Left kidney (tissue), 8 donors: ENCODE measurements at places on chromosomes 3 and 15.
A peak's percentile ranks its signal among the peaks of the same experiment; 100 is the strongest.

DNA sequence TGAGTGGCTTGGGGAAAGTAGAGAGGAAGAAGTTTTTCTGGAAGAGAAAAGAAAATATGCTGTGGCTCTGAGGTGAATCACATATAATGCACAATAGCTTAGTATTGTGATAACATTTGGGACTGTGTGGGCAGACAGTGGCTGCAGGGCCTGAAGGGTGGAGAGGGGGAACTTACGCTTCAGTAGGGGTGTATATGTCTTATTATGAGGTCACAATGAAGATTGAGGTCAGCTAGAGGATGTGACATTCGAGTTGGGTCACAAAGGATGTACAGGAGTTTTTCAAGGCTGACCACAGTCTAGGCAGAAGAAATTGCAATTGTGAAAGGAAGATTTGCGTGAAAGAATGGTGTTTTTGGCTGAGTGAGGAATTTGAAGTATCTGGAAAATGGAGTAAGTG is 414.8 kb downstream of the LPP start:
- DNase-seq, result no peak

DNA sequence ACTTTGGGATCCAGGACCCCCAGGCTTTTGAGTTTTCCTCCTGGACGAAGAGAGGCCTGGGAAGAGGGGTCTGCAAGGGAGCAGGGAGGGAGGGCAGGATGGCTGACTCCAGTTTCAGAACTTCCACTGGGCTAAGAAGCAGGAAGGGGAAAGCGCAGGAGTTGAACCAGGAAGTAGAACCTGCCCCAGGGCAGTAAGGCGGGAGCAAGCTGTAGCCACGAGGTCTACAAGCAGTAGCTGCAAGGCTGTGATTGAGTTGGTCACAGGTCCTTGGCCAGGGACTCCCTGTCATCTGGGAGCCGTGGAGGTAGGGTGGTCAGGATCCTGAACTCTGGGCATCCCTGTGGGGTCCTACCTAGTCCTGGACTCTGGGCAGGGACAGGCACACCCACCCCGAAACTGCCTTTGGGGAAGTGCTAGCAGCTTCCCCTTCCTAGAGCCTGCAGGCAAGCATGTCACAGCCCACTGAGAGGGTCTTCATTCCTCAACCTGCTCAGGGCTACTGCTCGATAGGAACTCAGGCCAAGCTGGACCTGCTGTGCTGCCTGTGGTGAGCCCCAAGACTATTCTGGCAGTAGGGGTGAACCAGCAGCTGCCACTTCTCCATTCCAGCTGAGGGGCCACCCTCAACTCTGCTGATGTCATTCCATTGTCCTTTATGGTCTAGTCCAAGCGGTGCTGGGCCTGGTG is 5.8 kb upstream of the GNAI2 start:
- no peak for DNase-seq

- DNase-seq, result no peak
Measured at GRCh38 chr3:78860567-78860966, 907.2 kb downstream of the ROBO1 start.

DNA sequence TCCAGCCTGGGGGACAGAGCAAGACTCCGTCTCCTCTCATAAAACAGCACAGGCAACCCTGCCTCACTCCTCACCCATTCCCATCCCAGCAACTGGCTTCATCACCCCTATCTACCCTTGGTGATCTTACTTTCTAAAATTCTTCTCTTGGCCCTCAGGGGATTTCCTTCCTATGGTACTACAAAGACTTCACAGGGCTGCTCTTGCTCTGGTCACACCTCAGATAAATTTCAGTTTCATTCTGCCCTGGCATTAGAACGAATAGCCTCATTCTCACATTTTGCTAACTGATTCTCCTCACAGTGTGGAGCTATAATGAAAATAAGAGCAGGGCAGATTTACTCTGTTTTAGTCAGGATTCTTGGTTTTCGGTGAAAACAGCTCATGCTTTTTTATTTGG is 22.1 kb upstream of the CRBN start:
- no peak for DNase-seq

DNA sequence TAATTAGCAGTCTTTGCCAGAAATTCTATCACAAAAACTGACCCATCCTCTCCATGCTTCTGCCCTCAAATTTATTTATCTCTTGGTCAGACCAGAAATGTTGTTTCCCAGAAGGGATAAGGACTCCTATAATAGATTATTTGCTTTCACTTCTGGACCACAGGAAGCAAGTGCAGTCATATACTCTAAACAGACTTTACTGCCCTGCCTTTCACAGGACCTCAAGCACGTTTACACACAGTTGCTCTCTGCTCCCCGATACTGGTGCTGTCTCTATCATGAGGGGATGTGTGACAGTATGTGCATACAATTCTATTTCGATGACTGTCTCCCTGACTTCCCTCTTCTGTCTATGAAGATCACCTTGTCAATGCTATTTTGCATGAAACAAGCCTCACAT is 205.5 kb upstream of the TGFBR2 start:
- DNase-seq, result no peak

GRCh38 chr15:71008250-71008870 is 106.9 kb upstream of the THSD4 start:
- DNase-seq, result no peak

GRCh38 chr3:48128774-48129173 is 59.4 kb downstream of the CDC25A start:
- no peak for DNase-seq

DNA sequence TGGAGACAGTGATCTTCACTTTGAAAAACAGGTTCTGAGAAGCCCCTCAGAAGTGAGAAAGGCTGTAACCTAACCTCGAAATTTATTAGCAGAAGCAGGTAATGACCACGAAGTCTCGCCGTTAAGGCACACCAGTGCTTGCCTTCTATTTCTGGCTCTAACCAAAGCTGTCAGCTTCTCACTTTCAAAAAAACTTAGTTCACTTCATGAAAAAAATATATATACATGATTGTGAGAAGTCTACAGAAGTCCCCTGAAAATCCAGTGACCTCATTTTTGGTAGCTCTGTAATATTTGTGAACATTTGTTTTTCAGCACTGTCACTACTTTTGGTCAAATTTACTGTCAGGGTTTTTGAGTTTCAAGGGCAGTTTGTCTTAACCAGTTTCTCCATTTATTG is 19.1 kb upstream of the AKAP13 start:
- no peak for DNase-seq

DNA sequence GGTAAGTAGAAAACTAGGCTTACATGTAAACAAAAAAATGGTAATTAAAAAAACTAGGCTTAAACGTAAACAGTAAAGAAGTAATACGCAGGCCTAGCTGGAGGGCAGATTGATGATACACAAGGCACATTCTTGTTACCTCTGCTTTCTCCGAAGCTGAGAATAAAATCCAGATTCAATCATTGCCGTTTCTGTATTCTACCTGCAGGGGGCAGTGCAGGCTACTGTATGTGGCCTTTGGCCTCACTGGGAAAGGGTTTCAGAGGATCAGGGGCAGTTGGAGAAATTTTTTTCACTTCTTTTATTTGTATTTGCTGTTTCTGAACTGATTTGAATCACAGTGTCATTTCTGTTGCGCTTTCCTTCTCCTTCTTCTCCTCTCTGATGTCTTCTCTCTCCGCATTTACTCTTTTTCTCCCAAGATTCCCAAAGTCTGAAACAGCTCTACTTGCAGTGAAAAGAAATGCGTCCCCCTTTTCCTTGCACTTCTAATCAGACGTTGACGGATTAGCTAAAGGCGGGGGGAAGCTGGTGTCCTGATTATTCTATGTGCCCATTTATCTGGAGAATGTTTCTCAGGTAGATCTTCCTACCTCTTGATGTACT is 67.1 kb upstream of the MCTP2 start:
- peak; percentile 77 for DNase-seq

GRCh38 chr3:108998436-108998835 is 44.8 kb upstream of the GUCA1C start:
- DNase-seq, result no peak

GRCh38 chr3:125331243-125331642 is 43.9 kb downstream of the ZNF148 start:
- no peak for DNase-seq

GRCh38 chr3:120683213-120683612 is 1.2 kb upstream of the HGD start:
- no peak for DNase-seq

- no peak for DNase-seq
Measured at GRCh38 chr15:96037584-96037983, 292.9 kb upstream of the NR2F2 start.

- no peak for DNase-seq
Measured at GRCh38 chr15:49380912-49381311, 42.1 kb upstream of the FGF7 start.

GRCh38 chr3:123788710-123789109 is 95.4 kb downstream of the MYLK start:
- DNase-seq, result no peak

DNA sequence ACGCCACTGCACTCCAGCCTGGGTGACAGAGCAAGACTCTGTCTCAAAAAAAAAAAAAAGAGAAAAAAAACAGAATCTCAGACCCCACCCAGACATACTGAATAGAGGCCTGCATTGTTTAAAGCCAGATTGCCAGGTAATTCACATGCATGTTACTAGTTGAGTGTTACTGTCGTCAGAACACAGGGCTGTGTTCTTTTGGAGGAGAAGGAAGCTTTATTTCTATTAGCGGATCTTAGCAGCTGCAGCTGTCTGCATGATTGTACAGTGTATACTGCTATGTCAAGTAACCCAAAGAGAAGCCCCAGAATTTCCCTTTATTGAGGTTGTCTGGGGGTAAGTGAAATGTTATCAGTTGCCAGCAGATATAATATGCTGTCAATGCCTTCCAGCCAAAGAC is 496.6 kb upstream of the NAALADL2 start:
- no peak for DNase-seq

- no peak for DNase-seq
Measured at GRCh38 chr3:157220211-157220610, 60.3 kb upstream of the CCNL1 start.

DNA sequence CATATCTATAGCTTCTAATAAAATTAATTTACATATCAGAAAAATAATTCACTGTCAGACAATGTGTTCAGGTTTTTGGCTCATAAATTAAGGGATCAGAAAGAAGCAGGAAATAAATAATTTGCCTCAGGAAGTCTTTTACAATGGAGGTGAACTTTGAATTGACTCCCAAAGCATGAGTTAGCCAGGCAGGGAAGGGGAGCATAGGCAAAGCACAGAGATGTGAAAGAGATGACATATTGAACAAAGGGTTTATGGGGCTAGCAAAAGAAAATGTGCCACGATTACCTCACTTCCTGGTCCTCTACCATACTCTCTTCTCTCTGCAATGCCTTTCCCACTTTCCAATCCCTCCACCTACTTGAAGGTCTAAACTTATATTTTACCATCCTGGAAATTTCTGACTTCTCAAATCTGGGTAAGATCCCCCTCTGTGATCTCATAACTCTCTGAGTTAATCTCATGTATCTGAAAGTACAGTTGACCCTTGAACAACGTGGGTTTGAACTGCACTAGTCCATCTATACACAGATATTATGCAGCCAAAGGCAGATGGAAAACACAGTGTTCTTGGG is 4.1 kb upstream of the HEXA start:
- DNase-seq, result no peak

DNA sequence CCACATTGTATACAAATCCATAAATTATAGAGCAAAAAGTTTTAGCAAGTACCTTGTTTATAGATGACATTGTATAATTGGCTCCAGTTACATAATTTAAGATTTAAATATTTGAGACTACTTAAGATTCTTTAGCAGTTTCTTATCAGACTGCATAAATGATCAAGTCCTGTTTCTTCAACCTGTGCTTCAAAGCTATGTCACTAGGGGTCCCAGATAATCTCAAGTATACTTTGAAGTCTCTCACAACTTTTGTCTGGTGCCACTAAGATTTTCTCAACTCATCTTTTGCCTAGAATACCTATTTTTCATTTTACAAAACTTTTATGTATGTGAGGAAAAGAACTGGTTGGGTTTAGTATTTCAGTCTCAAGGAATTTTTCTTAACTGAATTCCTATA is 205.5 kb downstream of the STAG1 start:
- no peak for DNase-seq

DNA sequence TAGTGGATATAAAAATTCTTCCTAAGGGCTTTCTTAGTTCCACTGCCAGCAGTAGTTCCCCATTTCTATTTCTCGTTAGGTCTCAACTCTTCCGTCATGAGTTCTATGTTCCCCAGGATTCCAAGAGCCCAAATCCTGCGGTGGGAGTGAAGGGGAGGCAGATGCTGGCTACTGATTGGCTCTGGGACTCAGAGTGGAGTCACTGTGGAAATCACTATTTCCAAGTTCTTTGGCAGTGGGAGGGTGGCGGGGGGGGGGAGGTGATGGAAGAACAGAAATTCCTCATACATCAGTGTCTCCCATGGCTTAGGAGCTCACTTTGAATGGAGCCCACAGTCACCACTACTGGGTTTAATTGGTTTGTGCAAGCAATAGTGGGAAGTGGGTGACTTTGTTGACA is 5.6 kb downstream of the CCR1 start:
- DNase-seq, result no peak
